ENCODE measurements at places on chromosomes 4 and X.

GRCh38 chrX:105658136-105658535 is 164.2 kb upstream of the NRK start:
- no peak for DNase-seq

GRCh38 chr4:127229855-127230608 is 402.7 kb upstream of the INTU start:
- no peak for DNase-seq

DNA sequence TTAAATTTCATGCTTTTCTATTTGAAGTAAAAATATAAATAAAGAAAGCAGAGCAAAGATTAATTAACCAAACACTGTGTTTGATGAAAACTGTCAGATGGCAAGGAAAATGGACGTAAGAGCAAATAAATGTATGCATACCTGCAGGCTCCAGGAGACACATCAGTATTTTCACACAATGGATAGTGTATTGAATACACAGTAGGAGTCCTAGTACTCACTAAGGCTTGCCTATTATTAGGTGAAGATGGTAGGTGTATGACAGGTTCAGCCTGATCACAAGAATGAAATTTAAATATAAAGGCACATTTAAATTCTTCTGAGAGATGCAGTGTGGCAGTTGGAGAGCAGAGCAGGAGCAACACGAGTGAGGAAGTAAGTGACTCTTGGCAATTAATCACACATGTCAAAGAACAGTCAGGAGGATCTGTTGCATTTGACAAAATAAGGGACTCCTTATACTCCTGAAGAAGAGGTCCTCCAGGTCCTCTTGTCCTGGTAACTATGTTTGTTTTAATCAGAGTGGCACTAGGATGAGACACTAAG is 106.0 kb upstream of the NDST4 start:
- no peak for DNase-seq

DNA sequence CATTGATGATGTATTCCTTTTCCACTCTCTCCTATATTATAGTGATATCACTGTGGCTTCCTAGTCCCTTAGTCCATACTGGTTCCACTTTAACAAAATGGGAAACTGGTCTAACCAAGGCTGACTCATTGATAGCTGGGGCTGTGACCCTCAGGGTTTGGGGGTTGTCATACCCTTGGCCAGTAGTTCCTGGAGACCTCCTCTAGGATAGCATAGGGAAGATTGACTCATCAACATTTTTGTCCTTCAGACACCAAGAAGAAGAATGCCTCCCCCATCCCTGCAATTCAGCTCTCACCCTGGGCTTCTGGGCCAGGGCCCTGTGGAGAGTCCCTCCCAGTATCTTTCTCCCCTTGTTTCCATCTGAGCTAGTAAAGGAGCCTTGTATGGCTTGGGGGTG is 68.8 kb upstream of the PRPS1 start:
- no peak for DNase-seq

DNA sequence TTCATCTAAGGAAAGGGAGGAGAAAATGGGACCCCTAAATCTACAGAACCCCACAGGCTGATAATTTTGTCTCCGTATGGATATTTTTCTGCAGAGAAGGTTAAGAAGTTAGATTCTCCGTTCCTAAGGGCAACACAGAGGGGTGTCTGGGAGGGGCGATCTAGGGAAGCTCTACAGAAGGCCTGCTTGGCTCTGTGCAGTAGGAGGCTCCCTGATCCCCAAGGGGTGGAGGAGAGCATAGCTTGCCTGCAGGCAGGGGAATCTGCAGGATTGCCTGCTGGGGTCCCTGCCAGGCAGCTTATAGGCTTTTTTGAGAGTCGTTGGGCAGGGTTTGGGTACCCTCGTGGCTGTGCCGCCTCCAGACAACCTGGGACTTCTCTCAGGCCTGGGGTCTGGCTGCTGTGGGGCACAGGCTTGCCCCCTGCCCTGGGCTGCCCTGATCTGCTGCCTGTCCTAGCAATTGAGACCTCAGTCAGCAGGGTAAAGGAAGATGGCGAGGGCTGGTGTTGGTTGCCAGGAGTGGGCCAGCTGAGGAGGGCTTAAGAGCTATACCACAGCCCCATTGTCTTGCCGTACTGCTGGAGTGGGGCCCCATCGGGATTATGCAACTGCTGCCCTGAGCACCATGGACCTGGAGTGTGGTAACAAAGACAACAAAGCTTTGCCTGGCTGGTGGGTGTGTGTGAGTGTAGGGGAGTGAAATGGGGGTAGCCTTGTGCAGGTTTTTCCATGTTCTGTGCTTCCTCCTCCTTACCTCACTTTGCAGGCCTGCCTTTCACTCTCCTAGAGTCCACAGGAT is 74.1 kb downstream of the EFNB1 start:
- DNase-seq, result no peak

DNA sequence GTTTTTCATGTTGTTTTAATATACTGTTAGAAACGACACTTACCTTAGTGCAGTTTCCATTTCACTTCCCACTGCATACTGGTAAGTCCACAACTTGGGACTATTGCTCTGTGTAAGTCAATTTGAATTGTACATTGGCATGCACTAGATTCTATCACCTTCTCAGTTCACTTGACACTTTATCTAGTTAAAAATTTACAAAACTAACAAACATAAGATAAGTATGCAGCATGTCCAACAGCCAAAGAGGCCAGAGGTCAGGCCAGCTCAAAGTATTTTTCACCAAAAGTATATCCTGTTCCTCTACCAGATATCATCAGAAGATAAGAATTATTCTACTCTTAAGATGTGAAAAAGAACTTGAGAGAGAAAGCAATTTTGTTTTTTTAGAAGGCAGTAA is 75.9 kb downstream of the QRFPR start:
- DNase-seq, result no peak

GRCh38 chr4:37758226-37758625 is 68.3 kb upstream of the PGM2 start:
- DNase-seq, result no peak

GRCh38 chrX:48592971-48593370 is 4.3 kb upstream of the WDR13 start:
- DNase-seq, result no peak

DNA sequence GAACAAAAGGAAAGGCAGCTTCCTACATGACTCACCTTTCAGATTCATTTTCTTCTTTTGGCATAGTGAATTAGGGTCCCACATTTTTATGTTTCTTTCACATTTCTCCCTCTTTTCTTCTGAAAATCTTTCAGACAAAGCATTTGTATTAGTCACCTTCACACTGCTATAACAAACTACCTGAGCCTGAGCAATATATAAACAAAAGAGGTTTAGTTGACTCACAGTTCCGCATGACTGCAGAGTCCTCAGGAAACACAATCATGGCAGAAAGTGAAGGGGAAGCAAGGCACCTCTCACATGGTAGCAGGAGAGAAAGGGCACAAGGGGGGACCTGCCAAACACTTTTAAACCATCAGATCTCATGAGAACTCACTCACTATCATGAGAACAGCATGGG is 36.9 kb downstream of the MAGEA9 start:
- DNase-seq, result no peak

- peak; percentile 3 for DNase-seq
These were observed 595 bp downstream of the KLHL34 start for GRCh38 chrX:21657318-21658151.

DNA sequence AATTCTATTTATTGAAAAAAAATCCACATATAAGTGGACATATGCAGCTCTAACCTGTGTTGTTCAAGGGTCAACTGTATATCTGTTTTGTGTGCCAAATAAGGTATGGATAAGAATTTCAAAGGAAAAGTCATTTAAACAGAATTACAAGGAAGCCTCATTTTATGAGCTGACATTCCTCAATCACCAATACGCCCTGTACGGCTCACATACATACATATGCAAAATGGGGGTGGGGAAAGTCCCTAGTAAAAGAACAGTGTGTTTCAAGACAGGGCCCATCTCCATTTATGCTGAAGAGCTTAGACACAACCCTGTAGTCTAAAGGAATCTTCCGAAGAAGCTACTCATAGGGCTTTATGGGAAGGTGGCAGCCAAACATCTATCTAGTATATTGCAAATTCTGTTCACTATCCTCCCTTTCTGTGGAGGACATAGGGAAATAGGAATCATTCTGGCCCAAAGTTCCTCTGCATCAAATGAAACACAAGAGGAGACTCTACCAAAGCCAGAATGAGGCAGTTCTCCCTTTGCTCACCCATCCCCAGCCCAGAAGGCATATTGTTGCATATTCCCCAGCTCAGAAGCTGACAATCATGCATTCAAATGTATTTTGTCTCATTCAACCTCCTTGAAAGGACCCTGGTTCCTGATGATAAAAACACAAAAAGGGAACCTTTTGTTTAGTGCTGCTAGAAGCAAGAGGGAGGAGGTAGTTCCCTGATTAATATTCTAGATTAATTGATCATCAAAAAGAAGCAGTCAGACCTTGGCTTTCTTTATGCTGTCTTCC is 13.7 kb upstream of the ZBTB33 start:
- DNase-seq, result no peak
